Cerebellar nuclear complex (tissue), 1 donor: ENCODE measurements at places on chromosomes 2 and 18.

DNA sequence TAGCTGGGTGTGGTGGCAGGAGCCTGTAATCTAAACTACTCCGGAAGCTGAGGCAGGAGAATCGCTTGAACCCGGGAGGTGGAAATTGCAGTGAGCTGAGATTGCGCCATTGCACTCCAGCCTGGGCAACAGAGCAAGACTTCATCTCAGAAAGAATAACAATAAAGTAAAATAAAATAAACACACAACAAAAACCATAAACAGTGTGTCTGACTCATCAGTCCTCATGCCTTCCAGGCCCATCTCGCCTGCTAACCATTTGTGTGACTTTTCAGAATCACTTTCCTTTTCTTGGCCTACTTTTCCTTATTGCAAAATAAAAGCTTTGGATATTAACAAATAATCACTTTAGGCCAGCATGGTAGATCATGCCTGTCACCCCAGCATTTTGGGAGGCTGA, 42.0 kb upstream of the ASXL2 start:
- no peak for DNase-seq

DNA sequence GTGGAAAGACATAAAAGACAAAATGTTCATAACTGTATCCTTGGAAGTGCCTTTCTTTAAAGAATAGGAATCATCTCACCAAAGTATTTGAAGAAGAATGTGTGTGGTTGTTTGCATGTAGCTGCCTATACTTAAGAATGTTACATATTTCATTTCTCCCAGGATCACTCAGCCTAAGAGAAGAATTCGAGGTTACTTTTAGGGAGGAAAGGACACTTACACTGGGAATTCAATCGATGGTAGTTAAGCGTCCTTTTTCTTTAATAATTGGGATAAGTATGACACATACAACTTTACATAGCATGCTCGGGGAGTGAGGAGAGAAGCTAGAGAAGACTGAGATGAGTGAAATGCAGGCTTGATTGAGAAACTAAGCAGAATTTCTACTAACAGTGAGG, 22.0 kb upstream of the CYP1B1 start:
- DNase-seq = no peak

- DNase-seq = no peak
These were observed 261.0 kb downstream of the NYAP2 start for GRCh38 chr2:225660262-225661131.

DNA sequence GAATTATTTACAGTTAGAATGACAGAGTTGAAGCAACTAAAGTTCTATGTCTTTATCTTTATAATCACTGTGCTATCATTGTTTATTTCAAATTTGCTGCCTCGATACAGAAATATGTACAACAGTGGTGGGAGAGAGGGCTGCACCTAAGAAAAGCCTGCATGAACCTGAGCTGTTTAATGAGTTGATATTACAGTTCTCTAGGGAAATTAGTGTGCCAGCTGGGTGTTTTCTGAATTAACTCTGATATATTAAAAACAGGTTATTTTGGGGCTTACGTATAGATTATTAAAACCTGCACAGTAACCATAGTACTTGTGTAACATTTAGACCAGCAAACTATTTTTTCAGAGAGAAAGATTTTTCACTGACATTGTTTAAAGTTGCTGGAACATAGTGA, 750.5 kb upstream of the DDX18 start:
- no peak for DNase-seq

DNA sequence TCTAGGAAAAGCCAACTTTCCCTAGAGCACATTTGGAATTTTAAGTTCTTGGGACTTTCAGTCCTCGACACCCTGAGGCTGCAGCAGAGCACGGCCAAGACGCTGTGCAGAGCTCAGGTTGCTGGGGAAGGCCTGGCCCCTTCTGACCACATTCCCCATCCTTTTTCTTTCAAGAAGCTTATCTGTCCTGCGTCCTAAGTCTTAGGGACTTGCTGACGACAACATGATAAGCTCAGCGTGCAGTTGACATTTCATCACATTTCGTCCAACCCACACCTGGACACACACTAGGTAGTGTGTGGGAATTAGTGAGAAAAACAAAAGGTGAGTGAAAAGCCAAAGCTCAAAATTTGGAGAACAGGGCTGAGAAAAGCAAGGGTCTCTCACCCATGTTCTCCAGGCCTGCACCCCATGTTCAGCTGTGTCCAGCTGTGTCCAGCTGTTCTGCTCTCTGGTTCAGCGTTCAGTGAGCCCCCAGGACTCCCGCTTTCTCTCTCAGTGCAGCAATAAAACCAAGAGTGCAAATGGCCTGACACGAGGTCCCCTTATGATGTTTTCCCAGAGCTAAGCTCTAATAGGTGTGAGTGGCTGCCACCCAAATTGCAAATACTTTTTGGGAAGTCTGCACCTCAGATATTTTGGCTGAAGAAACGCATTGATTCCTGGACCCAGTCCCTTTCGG, 101.9 kb downstream of the RGPD3 start:
- DNase-seq = no peak

- DNase-seq = no peak
These were observed 357.3 kb downstream of the ZEB2 start for GRCh38 chr2:144162652-144163051.
